CD4-positive, alpha-beta memory T cell (primary cell): ENCODE measurements at places on chromosomes 5 and 9.

DNA sequence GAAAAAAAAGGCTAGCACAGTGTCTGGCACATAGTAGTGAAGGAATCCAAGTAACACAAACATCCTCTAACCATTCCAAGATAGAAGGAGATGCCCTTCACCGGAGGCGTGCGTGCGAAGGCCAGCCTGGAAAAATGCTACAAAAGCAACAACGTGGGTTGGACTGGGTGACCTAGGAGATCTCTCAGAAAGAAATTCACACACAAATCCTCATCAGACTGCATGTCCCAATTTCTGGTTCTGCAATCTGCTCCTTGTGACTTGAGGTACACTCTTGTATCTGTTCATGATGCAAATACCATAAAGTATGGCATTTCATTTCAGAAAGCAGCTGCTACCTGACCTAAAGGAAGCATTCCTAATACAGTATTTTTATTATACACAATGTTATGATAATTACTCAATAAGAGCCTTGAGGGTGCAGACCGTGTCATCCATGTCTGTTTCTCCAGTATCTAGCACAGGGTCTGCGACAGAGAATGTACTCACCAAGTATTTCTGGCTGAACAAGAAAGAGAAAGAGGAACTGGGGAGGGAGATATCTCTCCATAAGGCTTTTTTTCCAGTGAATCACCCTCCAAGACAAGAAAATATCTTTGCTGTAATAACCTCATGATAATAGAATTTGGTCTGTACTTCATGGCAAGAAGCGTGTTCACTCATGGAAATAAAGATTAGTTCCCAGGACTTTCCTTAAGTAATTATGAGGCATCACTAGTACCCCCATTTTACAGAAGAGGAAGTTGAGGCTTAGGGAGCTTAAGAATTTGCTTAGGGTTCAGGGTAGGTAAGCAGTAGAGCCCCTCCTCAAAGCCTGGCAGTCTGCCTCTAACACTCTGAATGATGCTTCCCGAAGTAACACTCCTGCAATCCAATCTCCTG, 138.3 kb downstream of the CDK5RAP2 start:
- peaks cover 14% of the 10 kb centered on the region for H3K4me1 ChIP-seq
- no peak overlapping the region for H3K4me3 ChIP-seq
- H3K36me3 ChIP-seq, result peaks cover 28% of the 10 kb centered on the region
- no peak overlapping the region for H3K27ac ChIP-seq
- H3K27me3 ChIP-seq, result no peaks in the 10 kb centered on the region
- no peak for DNase-seq

- H3K36me3 ChIP-seq, result no peaks in the 10 kb centered on the region
- H3K4me3 ChIP-seq, result no peak overlapping the region
- no peaks in the 10 kb centered on the region for H3K27me3 ChIP-seq
- H3K4me1 ChIP-seq, result no peaks in the 10 kb centered on the region
- H3K27ac ChIP-seq, result no peak overlapping the region
Measured at GRCh38 chr9:114089206-114089840, 9.8 kb downstream of the KIF12 start.

DNA sequence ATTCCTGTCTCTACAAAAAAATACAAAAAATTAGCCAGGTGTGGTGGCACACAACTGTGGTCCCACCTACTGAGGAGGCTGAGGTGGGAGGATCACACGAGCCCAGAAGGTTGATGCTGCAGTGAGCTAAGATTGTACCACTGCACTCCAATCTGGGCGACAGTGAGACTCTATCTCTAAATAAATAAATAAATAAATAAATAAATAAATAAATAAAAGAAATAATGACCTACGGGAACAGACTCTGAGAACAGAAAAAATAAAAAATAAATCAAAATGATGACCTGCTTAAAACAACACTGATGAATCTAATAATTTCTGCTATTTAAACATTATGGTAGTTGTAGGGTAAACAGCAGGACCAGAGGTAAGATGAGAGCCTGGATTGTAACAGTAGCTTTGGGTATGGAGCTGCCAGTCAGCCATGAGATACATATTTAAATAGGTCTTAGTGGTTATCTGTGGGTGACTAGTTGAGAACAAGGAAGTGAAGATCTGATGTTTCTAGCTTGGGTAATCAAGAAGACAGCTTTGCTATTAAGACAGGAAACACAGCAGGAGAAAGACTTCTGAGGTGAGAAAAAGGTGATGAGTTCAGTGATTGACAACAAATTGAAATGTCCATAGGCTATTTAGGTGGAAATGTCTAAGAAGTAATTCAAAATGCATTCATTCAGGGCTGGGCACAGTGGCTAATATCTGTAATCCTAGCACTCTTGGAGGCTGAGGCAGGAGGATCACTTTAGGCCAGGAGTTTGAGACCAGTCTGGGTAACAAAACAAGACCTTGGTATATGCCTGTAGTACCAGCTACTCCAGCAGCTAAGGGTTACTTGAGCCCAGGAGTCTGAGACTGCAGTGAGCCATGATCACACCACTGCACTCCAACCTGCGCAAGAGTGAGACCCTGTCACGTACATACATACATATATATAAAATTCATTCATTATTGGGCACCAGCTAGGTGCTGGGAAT, 11.0 kb downstream of the RNF145 start:
- no peaks in the 10 kb centered on the region for H3K27me3 ChIP-seq
- no peak for DNase-seq
- H3K4me1 ChIP-seq, result peaks cover 49% of the 10 kb centered on the region
- H3K27ac ChIP-seq, result no peak overlapping the region

DNA sequence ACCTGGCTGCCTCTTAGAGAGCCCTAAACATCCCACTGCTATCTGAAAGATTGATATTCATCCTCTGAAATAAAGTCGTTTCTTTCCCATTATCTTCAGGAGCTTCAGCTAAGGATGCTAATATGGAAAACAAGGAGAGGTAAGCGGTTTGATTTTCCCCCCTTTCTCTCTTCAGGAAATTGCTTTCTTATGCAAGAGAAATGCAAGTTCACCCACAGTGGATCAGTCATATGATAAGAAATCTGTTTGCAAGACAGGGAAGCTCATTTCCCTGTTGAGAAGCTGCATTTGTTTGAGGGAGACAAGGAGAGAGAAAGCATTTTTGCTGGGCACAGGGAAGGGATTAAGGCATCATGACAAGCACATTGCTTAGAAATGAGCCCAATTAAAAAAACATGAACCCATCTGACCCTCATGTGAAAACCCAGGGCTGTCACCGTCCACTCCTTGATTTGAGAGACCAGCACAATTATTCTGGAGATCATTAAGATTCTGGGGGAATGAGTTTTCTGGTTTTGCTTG, 53.7 kb upstream of the BOD1 start:
- no peak overlapping the region for H3K27ac ChIP-seq
- H3K4me1 ChIP-seq, result no peaks in the 10 kb centered on the region
- no peak overlapping the region for H3K4me3 ChIP-seq
- no peaks in the 10 kb centered on the region for H3K27me3 ChIP-seq
- no peak for DNase-seq
- H3K36me3 ChIP-seq, result no peaks in the 10 kb centered on the region

DNA sequence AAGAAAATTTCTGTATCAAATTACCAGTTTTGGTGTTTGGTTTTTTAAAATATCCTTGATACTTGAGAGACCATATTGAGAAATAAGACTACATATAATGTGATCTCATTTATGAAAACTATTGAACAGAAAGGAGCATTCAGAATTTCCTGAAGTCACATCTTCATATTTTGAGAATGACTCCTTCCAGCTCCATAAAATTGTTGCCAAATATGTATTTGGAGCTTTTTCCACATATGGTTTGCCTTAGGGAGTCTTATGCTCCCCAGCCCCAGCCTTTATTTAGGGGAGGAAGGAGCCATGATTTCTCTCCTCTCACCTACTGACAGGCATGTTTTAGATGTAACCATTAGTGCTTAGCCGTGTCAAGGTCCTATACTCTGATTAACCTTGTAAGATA, 51.1 kb downstream of the GCNT1 start:
- no peak overlapping the region for H3K27ac ChIP-seq
- H3K4me3 ChIP-seq, result no peak overlapping the region
- no peaks in the 10 kb centered on the region for H3K4me1 ChIP-seq

GRCh38 chr9:119781886-119782285, 412.7 kb upstream of the BRINP1 start:
- no peak overlapping the region for H3K4me3 ChIP-seq
- no peak for DNase-seq
- H3K27ac ChIP-seq, result no peak overlapping the region

DNA sequence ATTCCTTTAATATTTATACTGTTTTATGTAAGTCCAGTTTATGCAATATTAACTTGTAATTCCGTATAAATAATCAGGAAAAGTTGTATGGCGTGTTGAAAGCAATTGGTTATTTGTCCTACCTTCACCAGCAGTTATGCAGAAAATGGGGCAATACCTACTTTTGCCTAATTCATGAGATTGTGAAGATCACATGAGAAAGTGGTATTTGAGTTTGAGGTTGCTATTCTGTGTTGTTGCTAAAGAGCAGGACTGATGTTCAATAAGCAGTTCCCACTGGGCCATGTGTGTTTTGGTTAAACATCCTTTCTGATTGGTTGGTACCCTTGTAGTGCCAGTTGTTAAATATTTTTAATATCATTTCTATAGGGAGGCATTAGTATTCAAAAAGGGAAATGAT, 3.2 kb downstream of the TGFBR1 start:
- H3K27ac ChIP-seq, result no peak overlapping the region
- no peak for DNase-seq
- H3K4me1 ChIP-seq, result peaks cover 84% of the 10 kb centered on the region
- no peaks in the 10 kb centered on the region for H3K27me3 ChIP-seq
- H3K36me3 ChIP-seq, result no peaks in the 10 kb centered on the region

GRCh38 chr5:144522698-144523097, 352.0 kb downstream of the KCTD16 start:
- no peak for DNase-seq
- H3K27ac ChIP-seq, result no peak overlapping the region
- H3K4me1 ChIP-seq, result no peaks in the 10 kb centered on the region
- no peak overlapping the region for H3K4me3 ChIP-seq

- no peak for DNase-seq
- no peaks in the 10 kb centered on the region for H3K4me1 ChIP-seq
- H3K4me3 ChIP-seq, result no peak overlapping the region
- H3K27me3 ChIP-seq, result no peaks in the 10 kb centered on the region
- no peaks in the 10 kb centered on the region for H3K36me3 ChIP-seq
- H3K27ac ChIP-seq, result no peak overlapping the region
Measured at GRCh38 chr5:72468606-72469005, 38.6 kb downstream of the ZNF366 start.

- peaks cover 3% of the 10 kb centered on the region for H3K27me3 ChIP-seq
- no peaks in the 10 kb centered on the region for H3K36me3 ChIP-seq
- no peak overlapping the region for H3K4me3 ChIP-seq
Measured at GRCh38 chr5:124743602-124744169, 2.8 kb downstream of the ZNF608 start.

DNA sequence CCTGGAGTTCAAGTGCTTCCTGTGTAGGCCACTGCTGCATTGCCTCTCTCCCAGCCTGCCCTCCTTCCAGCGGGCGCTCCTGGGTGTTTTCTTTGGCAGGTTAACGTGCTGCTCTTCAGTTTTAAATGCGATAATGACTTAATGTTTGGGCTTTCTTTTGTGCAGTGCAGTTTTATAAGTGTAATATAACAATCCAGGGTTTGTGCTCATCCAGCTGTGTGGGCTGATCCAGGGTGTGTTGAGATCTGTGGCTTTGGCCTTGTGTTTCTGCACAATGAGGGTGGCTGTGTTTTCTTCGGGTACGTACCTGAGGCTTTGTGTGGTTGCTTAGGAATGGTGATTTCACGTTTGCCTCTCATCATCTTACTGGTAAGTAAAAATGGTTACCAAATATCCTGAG, 50.6 kb downstream of the PCSK5 start:
- H3K27ac ChIP-seq, result no peak overlapping the region
- no peak for DNase-seq
- no peaks in the 10 kb centered on the region for H3K36me3 ChIP-seq
- no peaks in the 10 kb centered on the region for H3K4me1 ChIP-seq
- H3K4me3 ChIP-seq, result no peak overlapping the region

- H3K27me3 ChIP-seq, result no peaks in the 10 kb centered on the region
- no peak overlapping the region for H3K27ac ChIP-seq
- peaks cover 23% of the 10 kb centered on the region for H3K4me1 ChIP-seq
- no peak for DNase-seq
- no peaks in the 10 kb centered on the region for H3K36me3 ChIP-seq
Measured at GRCh38 chr5:102802708-102803458, 47.8 kb downstream of the PAM start.

- H3K36me3 ChIP-seq, result no peaks in the 10 kb centered on the region
- no peak for DNase-seq
- H3K27ac ChIP-seq, result no peak overlapping the region
- no peaks in the 10 kb centered on the region for H3K4me1 ChIP-seq
- H3K27me3 ChIP-seq, result no peaks in the 10 kb centered on the region
- no peak overlapping the region for H3K4me3 ChIP-seq
Measured at GRCh38 chr9:106321394-106322180, 541.4 kb upstream of the ZNF462 start.

- H3K27me3 ChIP-seq, result no peaks in the 10 kb centered on the region
- peak; percentile 59 for DNase-seq
- H3K27ac ChIP-seq, result no peak overlapping the region
- peaks cover 72% of the 10 kb centered on the region for H3K4me1 ChIP-seq
- H3K36me3 ChIP-seq, result no peaks in the 10 kb centered on the region
- no peak overlapping the region for H3K4me3 ChIP-seq
Measured at GRCh38 chr5:94577466-94578245, 40.7 kb downstream of the KIAA0825 start.

DNA sequence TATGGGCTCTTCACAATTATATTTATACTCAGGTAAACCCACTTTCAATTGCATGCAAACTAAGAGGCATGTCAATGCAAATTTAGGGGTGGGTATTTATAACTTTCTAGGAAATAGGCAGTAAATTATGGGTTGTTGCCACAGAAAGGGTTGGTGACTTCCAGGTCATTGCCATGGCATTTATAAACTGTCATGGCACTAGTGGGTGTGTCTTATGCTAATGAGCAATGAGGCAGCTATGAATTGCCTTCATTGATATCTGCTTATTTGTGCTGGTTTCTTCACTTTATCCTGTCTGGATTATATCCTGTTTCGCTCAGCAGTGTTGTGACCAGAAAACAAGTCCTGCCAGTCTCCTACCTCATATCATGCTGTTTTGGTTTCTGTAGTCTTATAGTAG, 597.3 kb upstream of the DAB2 start:
- DNase-seq, result no peak
- H3K4me3 ChIP-seq, result no peak overlapping the region
- H3K4me1 ChIP-seq, result no peaks in the 10 kb centered on the region

DNA sequence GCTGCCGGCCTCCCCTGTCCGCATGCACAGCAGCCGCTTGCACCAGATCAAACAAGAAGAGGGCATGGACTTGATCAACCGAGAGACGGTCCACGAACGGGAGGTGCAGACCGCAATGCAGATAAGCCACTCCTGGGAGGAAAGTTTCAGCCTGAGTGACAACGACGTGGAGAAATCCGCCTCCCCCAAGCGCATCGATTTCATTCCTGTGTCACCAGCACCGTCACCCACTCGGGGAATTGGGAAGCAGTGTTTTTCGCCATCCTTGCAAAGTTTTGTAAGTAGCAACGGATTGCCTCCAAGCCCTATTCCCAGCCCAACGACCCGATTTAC, 75.3 kb downstream of the PIP5K1B start:
- no peaks in the 10 kb centered on the region for H3K27me3 ChIP-seq
- H3K27ac ChIP-seq, result peak overlapping the region; percentile 85
- no peaks in the 10 kb centered on the region for H3K36me3 ChIP-seq
- peak overlapping the region; percentile 100 for H3K4me3 ChIP-seq
